Posterior vena cava (tissue), 2 donors: ENCODE measurements at places on chromosomes 16 and 17. TPM values are rescaled to one million over a fixed set of nuclear protein-coding genes. Genes with fewer than 3 reads are reported as not detected.

- DNase-seq: no peak
Observed at GRCh38 chr17:8522577-8522976, 86.9 kb downstream of the NDEL1 start.

- no peak for DNase-seq
Observed at GRCh38 chr16:86630471-86630870, 52.1 kb downstream of the FOXL1 start.

GRCh38 chr16:50371936-50372595 is 3.3 kb upstream of the BRD7 start:
- DNase-seq: peak; percentile 84

DNA sequence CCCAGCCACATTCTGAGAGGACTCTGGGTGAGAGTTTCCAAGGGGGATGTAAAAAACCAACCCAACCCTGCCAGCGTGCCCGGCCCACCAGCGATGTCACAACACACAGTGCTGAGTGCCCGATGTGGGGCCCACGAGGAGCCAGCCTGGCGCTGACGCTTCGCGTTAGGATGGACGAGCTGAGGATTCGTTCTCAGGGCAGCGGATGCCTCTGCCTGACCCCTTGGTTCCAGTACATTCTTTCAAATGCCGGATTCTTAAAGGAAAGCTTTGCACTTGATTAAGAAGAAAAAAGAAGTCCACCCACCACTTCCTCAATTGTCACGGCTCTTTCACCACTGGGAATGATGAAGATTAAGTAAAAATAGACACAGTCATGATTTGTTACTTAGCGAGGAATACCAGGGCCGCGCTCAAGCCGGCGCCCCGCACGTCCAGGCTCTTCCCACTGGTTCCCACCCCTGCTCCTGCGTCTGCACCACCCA is 79.4 kb downstream of the IRF8 start:
- no peak for DNase-seq

DNA sequence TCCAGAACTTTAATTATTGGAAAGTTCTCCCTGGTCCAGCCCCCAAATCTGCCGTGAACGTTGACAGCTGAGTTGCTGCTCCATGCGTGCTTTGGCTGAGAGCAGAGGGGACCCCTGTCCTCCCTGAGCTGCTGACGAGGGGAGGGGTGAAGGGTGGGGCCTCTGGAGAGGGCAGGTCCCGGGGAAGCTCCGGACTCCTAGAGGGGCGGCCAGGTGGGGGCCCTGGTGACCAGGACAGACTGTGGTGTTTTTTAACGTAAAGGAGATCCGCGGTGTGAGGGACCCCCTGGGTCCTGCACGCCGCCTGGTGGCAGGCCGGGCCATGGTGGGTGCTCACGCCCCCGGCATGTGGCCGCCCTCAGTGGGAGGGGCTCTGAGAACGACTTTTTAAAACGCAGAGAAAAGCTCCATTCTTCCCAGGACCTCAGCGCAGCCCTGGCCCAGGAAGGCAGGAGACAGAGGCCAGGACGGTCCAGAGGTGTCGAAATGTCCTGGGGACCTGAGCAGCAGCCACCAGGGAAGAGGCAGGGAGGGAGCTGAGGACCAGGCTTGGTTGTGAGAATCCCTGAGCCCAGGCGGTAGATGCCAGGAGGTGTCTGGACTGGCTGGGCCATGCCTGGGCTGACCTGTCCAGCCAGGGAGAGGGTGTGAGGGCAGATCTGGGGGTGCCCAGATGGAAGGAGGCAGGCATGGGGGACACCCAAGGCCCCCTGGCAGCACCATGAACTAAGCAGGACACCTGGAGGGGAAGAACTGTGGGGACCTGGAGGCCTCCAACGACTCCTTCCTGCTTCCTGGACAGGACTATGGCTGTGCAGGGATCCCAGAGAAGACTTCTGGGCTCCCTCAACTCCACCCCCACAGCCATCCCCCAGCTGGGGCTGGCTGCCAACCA is at the start of gene MC1R:
Gene MC1R, plus strand, starts transcription at position 410 of the 895 bp plus-strand sequence. Its CDS starts 397 bp downstream, at position 807.
- DNase-seq: peak; percentile 85

DNA sequence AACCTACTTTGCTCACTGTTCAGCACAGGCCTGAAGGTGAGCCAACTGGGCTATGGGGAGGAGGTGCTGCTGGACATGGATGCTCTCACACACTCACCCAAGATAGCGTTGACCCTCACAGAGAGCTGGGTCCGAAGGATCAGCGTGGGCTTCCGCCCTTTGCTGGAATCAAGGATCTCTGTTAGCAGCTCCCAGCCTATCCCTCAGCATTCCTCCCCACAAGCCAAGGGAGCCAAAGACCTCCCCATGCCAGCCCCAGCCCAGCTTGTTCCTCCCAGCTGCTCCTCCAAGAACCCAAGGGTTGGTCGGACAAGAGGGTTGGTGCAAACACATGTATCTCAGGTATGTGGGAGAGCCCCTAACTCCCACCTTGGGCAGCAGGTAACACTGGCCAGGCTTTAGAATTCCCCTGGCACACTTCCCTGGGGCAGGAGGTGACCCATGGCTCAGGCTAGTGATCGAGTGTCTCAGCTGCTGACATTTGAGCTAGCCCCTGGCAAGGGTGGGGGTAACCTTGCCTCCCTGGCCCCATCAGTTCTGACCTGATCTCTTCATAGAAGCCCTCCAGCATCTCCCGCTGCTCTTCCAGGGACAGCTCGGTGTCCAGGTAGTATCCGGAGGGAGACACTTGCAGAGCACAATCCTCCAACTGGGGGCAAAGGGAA is 8.3 kb downstream of the FHOD1 start:
- DNase-seq: no peak

DNA sequence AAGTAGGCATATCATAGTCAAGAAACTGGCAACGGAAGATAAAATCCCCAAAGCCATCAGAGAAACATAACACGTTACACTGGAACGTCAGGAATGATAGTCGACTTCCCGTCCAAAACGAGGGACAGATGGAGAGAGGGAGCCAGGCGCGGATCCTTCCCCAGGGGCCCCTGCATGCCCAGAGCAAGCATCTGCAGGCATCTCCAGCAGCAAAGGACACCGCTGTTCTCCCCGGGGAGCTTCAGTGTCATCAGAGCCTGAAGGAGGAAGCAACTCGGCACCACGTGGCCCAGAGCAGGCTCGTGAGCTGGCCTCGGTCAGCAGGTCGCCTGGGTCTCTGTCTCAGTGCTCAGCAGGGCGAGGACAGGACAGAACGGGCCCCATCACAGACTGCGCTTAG is 50.1 kb downstream of the LMF1 start:
- DNase-seq: peak; percentile 86

DNA sequence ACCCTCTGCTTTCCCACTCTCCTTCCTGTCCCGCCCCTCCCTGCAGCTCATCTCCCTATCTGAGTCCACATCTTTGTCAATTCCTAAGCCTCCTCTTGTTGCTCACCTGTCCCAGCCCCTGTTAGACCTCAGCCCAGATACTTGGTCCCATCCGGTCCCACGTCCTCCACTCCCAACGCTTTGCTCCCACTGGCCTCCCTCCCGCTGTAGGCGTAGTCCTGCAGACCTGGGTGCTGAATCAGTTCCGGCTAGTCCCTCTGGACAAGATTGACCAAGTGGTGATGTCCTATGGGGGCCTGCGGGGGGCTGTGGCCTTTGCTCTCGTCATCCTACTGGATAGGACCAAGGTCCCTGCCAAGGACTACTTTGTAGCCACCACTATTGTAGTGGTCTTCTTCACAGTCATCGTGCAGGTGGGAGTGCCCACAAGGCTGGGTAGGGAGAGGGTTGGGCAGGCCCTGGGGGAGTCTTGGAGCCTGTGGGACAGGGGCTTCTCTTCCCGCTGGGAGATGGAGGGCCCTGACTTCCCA is 8.0 kb downstream of the SLC9A5 start:
- DNase-seq: peak; percentile 62

DNA sequence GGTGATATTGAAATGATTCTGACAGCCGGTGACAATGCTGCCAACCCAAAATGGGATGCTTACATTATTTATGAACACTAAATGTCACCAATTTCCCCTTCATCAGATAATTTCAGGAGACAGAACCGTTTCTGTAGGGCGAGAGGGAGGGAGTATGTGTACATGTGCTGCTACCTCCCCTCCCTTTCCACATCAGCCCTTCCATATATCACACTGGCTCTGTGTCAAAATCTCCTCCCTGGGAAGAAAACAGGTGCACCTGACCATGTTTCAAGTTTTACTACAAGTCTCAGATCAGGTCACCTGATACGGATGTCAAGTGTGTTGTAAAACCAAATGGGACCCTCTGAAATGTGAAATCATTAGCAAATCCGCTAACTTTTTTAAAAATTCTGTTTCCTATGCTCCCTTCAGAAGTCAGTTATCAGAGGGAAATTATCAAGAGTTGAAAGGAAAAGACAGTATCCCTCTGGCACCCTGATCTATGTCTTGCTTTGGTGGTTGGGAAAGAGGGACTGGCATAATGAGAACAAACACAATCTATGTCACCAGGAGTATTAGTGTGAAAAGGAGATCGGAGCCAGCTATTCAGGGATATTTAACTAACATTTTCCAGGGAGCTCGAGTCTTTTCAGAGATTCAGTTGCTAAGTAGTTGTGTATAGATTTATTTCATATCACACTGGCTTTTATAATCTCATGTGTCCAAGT is 1002.3 kb upstream of the CDH8 start:
- DNase-seq: no peak

DNA sequence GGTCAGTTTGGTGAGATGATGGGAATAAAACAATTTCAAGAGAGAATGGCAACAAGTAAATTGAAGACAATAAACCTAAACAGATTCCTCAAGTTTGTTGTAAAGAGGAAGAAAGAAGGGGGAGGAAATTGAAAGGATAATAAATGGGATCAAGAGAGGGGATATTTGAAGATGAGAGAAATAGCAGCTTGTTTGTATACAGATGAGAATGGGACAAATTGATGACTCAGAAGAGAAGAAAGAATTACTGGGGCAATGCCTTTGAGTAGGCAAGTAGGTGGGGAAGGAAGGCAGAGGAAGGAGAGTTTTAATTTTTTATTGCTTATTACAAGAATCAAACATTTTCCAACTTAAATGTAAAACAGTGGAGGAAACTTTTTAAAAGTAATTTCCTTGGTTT is 98.3 kb downstream of the CHD9 start:
- no peak for DNase-seq

- DNase-seq: no peak
Observed at GRCh38 chr16:15491411-15491810, 57.0 kb downstream of the BMERB1 start.

DNA sequence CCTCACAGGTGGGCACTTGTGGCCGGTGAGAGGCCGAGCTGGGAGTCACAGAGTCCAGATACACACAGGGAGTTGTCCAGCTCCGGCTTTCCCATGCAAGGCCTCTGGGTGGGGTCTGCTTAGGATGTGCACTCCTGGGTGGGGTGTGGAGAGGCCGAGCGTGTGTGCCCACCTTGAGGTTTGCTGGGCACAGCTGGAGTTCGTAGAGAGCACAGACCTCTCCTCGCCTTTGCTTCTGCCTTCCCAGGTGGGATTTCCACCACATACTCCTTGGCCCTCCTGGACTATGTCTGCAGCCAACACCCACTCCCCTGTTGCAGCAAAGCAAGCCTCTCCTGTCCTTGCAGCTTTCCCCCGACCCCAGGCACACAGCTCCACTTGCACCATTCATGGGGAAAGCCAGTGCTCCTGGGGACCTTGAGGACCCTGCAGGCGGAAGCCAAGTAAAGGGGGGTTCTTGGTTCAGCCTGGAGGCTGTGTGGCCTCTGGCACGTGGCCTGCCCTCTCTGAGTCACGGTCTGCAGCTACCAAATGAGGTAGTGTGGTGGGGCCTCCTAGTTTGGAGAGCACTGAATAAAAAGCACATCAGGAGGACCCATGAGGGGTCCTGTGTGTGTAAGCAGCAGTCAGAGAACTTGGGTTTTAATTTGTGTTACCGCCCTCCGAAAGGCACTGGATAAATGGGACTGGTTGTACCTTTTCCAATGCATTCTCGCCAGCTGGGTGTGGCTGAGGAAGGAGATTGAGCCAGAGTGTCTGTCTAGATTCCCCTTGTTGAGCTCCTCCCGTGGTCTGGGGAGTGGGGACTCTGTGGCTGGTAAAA is 31.5 kb downstream of the MPRIP start:
- DNase-seq: peak; percentile 85

DNA sequence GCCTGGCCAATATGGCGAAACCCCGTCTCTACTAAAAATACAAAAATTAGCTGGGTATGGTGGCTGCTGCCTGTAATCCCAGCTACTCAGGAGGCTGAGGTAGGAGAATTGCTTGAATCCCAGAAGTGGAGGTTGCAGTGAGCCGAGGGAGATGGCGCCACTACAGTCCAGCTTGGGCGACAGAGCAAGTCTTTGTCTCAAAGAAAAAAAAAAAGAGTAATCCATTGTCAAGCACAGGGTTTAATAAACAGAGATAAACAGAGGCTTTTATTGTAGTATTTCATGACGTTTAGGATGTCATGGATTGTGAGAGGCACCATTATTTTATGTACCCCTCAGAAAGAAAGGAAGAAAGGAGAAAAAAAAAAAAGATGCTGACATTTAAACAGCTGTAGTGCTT is 75.2 kb upstream of the RNU2-1 start:
- DNase-seq: no peak

- DNase-seq: peak; percentile 49
Observed at GRCh38 chr17:30954046-30954830, 16.6 kb upstream of the RNF135 start.

Gene NAA60
- total RNA-seq: 33.6 TPM

Gene GRAP
- total RNA-seq: 6.8 TPM

Gene HOXB4
- 5.0 TPM for total RNA-seq

Gene SLC16A5
- 6.1 TPM for total RNA-seq

Gene PRR15L
- total RNA-seq: not detected
